ENCODE measurements at places on chromosomes 7 and 10. TPM values are rescaled to one million over a fixed set of nuclear protein-coding genes. Genes with fewer than 3 reads are reported as not detected.

The PRSS37 gene
- total RNA-seq = not detected

The MBL2 gene
- not detected for total RNA-seq

The PPP1R3A gene
- not detected for total RNA-seq

The GNAT3 gene
- not detected for total RNA-seq

The GPER1 gene
- total RNA-seq = 20.2 TPM

The CCM2 gene
- 52.3 TPM for total RNA-seq

The CFAP46 gene
- total RNA-seq = 0.27 TPM

The SEMA3E gene
- 22.1 TPM for total RNA-seq

The IDI2 gene
- not detected for total RNA-seq

The PITX3 gene
- not detected for total RNA-seq

The UNC5B gene
- total RNA-seq = 2.9 TPM

The AGR2 gene
- total RNA-seq = not detected

The STAM gene
- 19.5 TPM for total RNA-seq

The DKK1 gene
- 7.5 TPM for total RNA-seq

The OR9A2 gene
- total RNA-seq = not detected

The SORCS3 gene
- 1.3 TPM for total RNA-seq

The TMEM176B gene
- 59.3 TPM for total RNA-seq

The GLI3 gene
- 9.2 TPM for total RNA-seq

The C10orf95 gene
- total RNA-seq = not detected

The MOGAT3 gene
- not detected for total RNA-seq

The NXPH1 gene
- total RNA-seq = not detected

The ZNF655 gene
- total RNA-seq = 191 TPM

The NEURL1 gene
- total RNA-seq = 0.15 TPM

The SEMA3C gene
- total RNA-seq = 189 TPM

The CALY gene
- total RNA-seq = not detected

The NUTM2B gene
- total RNA-seq = 0.27 TPM

The GIMAP5 gene
- 16.8 TPM for total RNA-seq

The SLC29A4 gene
- 4.7 TPM for total RNA-seq

The SP8 gene
- not detected for total RNA-seq

The GSAP gene
- total RNA-seq = 23.7 TPM

The CAMK2B gene
- total RNA-seq = 0.47 TPM

The GPR158 gene
- total RNA-seq = 0.27 TPM

The TBRG4 gene
- total RNA-seq = 61.8 TPM

The AKR1B15 gene
- 0.35 TPM for total RNA-seq

The COG5 gene
- total RNA-seq = 35.8 TPM

The LRRC61 gene
- total RNA-seq = 7.1 TPM

The CALCR gene
- total RNA-seq = 0.27 TPM

The OPN1SW gene
- total RNA-seq = not detected

The OR2A42 gene
- not detected for total RNA-seq

The SPDYE5 gene
- not detected for total RNA-seq

The SCIN gene
- total RNA-seq = 2.5 TPM

The SLC26A4 gene
- 6.1 TPM for total RNA-seq

The CALHM1 gene
- not detected for total RNA-seq

The MTG1 gene
- 22.4 TPM for total RNA-seq

The SPAM1 gene
- not detected for total RNA-seq

The GPNMB gene
- total RNA-seq = 48.1 TPM

The GALNT17 gene
- total RNA-seq = 16.7 TPM

The IGF2BP3 gene
- total RNA-seq = 0.35 TPM

The INSIG1 gene
- total RNA-seq = 52.1 TPM

The TWIST1 gene
- total RNA-seq = 29.3 TPM

The ZNF239 gene
- 3.6 TPM for total RNA-seq

The VWDE gene
- not detected for total RNA-seq

The NEUROD6 gene
- total RNA-seq = not detected

The PLEKHS1 gene
- total RNA-seq = not detected

The ASIC3 gene
- total RNA-seq = not detected

The AOC1 gene
- total RNA-seq = 0.69 TPM

The SLC18A2 gene
- total RNA-seq = 0.93 TPM

All from gastroesophageal sphincter (tissue), 4 donors.